GF-D8 (cell line): ENCODE measurements at places on chromosomes 6 and 20.

GRCh38 chr20:49885558-49886332 is 29.6 kb downstream of the SPATA2 start:
- DNase-seq: no peak

GRCh38 chr6:165864218-165864617 is 201.2 kb upstream of the PDE10A start:
- no peak for DNase-seq

- DNase-seq: no peak
Observed at GRCh38 chr20:61684583-61685235, 381.0 kb downstream of the TAF4 start.

- no peak for DNase-seq
Observed at GRCh38 chr6:30820193-30820592, 64.1 kb upstream of the DDR1 start.

DNA sequence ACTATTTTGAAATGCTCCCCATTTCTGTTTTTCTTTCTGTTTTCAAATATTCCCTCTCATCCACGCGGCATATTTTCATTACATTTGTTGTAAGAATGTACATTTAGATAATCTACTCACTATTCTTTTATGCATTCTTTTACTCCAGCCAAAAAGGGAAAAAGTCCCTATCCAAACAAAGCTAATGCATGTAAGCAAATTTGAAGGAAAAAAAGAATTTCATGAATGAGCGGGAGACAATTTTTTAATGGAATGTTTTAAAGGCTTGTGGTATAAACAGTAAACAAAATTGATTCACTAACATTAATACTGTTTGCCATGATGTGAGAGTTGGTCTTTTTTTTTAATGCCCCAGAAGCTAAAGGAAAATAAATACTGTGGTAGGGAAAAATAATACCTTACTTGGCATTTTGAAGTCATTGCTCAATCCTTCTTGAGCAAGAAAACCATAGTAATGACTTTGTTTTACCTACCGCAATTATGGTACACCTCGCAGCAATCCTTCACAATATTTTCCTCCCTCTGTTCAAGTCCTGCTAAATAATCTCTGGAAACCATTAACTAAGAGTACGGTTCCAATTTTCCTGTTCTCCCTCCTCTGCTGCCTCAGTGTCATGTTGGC is 79.0 kb downstream of the BACH2 start:
- no peak for DNase-seq
